ENCODE measurements at places on chromosomes 11 and 22.
A peak's percentile ranks its signal among the peaks of the same experiment; 100 is the strongest.

DNA sequence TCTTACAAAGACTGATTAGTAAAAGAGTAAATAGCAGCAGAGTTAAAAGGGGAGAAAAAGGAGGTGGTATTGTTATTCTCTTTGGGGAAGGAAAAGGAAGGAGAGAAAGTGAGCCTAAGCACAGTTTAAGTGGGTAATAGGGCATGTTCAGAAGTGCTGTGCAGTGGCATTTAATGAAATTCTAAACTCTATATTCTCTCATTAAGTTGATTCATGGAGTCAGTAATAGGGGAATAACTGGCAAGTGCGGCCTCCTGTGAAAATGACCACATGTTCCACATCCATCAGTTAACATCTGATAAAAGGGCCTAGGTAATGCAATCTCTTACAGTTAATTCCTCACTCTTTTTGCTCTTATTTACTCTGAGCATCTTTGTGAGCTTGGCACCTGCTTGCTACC is 516.7 kb downstream of the JRKL start:
- DNase-seq = no peak

GRCh38 chr22:43237280-43237679 is 50.3 kb upstream of the TTLL12 start:
- no peak for DNase-seq

DNA sequence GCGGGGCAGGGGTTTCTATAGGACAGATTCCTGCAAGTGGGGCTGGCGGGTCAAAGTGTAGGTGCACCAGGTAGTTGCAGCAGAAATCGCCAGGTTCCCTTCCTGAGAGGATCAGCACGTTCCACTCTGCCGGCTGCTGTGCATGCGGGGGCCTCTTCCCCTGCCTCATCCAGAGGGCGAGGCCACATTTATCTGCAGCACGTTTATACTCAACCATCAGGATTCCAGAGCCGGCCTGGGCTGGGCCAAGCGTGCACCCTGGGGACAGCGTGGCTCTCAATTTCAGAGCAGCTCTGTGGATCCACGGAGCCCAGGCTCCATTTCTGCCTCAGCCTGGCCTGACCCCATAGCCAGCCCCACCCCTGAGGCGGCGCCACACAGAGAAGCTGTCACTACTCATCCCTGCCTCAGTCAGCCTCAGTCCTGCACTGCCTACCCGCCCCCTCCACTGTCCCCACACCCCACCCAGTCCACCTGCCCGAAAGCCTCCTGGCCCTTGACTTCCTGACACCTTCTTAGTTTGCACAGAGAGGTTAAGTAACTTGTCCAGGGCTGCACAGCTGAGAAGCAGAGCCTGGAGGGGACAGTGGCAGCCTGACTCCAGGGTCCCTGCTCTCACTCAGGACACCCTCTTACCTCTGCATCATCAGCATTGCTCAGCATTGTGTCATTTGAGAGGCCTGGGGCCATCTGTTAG is 45.9 kb upstream of the RTL6 start:
- no peak for DNase-seq

- no peak for DNase-seq
Observed at GRCh38 chr11:62974848-62975522, 9.8 kb downstream of the SLC22A6 start.

GRCh38 chr11:123166071-123166559 is 28.9 kb downstream of the CLMP start:
- no peak for DNase-seq

GRCh38 chr11:67387069-67387468 is 4.7 kb upstream of the RAD9A start:
- no peak for DNase-seq

GRCh38 chr11:117979481-117980211 is 6.5 kb upstream of the IL10RA start:
- no peak for DNase-seq

DNA sequence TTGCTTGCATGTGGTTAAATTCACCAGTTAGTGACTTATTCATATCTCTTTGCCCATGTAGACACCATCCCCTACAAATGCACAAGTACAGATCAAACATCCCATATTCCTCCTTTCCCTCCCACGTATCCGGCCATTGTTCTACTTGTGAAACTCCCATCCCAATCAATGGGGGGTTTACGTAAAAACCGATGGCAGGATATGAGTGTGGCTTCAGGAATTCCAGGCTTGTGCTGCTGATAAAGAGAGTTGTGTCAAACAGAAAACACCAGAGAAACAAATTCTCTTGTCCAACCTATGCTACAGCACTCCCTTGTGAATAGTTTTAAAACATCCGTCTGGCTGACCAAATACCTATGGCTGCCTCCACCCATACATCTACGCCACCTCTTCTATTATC is 15.5 kb downstream of the FLI1 start:
- no peak for DNase-seq

DNA sequence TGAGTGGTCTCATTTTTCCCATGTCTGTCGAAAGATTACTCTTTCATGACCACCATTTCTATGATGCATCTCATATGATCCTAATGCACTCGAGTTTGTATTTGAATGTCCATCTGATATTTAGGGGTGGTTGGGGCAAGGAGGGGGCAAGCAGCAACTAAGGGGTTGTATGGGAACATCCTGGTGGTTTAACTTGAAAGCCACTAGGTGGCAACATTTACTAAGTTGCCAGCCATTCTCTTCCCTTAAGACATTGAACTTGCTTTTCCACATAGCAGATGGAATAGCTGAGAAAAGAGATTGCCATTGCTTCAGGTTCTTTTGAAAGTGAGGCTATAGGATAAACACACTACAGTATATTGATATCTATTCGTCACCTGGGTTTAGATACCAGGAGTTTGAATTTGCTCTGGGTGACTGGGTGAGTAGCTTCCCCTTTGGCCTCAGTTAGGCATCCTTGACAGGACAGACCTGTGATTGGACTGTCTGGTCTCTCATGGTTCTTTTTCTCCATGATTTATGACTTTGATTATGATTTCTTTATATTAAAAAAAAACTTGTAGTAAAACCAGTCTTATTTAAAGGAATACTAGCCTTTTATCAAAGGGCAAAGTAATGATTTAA is 32.4 kb downstream of the NF2 start:
- DNase-seq = no peak

DNA sequence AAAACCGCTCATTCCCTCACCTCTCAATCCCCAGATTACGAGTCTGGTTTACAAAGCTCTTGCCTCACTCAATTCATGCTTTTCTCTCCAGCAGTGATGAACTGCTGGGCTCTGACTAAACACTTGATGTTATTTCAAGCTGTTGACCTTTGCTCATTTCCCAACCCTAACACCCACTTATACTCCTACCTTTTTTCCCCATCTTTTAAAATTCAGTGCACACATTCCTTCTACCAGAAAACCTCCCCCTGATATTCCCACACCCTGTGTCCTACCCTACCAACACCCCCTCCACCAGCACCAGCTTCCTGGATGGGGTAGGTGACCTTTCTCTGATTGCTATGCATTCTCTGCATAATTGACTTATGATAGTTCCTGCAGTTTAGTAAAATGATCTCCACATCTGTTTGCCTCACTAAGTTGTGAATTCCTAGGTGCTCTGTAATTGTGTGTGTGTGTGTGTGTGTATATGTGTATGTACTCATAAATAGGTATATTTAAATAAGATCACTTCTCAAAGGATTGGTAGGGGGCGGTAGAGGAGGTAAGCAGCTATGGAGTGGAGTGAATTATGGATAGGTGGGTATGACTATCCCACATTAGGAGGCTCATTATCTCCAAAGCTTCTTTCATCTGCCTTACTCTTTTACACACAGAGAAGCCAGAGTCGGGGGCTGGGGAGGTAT is 842 bp downstream of the HEPACAM start:
- DNase-seq = no peak

GRCh38 chr22:21000207-21000986 is 1.5 kb downstream of the THAP7 start:
- no peak for DNase-seq

- DNase-seq = peak; percentile 74
Observed at GRCh38 chr11:14519917-14520746, at the start of gene PSMA1. TSS of gene PSMA1 (minus strand) at chr11:14520386. CDS start at chr11:14520299, 87 bp downstream.

GRCh38 chr22:48473202-48473601 is 1354.5 kb downstream of the BRD1 start:
- no peak for DNase-seq

- DNase-seq = no peak
Observed at GRCh38 chr11:111886844-111887243, 7.5 kb downstream of the CFAP68 start.

DNA sequence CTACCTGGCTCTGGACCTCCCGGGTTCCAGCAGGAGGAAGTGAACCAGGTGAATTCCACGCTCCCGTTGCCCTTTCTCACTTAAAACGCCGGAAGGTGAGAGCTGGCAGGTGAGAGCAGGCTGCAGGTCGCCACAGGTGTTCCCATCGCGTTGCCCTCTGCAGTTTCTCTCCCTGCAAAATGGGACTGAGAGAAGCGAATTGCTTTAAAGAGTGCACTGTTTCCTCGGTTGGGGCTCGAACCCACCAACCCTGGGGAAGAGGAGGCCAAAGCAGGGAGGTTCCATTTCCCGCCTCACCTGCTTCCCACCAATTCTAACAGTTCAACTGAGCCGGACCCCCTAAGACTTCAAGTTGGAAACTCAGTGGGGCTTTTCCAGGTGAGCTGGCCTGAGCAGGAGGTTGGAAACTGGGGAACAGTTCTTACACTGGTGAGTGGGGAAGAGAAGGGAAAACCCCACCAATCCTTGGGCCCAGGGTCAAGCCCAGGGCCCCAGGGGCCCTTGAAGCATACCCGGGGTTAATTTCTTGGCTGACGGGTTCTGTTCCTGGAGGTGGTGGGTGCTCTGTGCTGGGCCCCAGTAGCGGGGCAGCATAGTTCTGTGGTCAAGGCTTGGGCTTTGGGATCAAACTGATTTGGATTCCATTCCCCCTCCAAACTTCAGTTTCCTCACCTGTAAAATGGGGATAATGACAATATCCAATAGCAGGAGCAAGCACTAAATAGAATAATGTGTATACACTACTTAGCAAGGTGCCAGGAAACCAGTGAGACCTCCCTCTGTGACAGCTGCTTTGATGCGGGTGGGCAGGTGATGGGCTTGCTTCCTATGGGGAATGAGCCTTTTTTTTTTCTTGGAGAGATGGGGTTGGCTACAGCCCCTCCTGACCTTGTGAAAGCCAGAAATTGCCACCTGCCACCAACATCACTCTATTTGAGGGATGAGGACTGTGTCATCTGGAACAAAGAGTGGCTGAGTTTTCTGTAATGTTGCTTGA is 788 bp downstream of the CD82 start:
- no peak for DNase-seq

- no peak for DNase-seq
Observed at GRCh38 chr22:46612904-46613605, 7.1 kb upstream of the GRAMD4 start.

- no peak for DNase-seq
Observed at GRCh38 chr11:66966351-66966750, 8.2 kb upstream of the PC start.

GRCh38 chr11:38323961-38324761 is 1726.1 kb upstream of the RAG2 start:
- no peak for DNase-seq

- peak; percentile 16 for DNase-seq
Observed at GRCh38 chr11:47152953-47153950, 23.4 kb downstream of the ARFGAP2 start.

- DNase-seq = no peak
Observed at GRCh38 chr11:78292109-78292803, 103.5 kb downstream of the USP35 start.

- DNase-seq = no peak
Observed at GRCh38 chr22:43293259-43293654, 49.9 kb downstream of the SCUBE1 start.

DNA sequence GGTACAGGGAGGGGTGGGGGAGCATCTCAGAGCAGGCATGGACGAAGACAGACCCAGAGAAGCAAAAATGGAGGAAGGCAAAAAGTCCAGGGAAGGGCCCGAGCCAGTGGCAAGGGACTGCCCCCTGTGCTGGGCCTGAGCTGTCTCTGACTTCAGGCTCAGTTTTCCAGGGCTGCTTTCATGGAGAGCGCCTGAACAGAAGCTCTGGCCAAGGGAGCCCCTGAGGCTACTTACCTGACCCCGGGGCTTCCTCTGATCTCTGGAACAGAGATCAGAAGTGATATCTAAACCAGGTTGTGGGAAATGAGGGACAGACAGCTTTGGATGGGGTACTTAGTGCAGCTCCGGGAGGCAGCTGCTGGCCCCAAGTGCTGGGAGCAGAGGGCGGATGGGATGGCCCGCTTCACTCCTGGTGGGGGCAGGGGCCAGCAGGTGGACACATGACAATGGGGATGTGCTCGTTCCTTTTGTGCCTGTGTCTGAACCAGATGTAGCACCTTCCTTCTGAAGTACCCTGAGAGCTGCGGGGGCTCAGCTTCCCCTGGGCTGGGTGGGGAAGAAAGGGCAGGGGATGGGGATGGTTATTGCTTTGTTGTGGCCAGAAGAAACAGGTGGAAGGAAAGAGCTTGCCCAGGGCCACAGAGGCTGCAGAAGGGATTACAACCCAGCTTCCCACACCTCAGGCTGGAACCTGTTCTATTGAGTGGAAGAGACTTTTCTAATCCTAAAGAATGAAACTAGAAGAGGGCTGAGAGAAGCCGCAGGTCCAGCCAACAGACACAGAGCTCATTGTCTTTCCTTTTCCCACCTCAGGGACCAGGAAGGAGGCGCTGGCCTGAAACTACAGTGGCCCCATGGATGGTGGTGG is 5.7 kb downstream of the LRRC10B start:
- DNase-seq = no peak

DNA sequence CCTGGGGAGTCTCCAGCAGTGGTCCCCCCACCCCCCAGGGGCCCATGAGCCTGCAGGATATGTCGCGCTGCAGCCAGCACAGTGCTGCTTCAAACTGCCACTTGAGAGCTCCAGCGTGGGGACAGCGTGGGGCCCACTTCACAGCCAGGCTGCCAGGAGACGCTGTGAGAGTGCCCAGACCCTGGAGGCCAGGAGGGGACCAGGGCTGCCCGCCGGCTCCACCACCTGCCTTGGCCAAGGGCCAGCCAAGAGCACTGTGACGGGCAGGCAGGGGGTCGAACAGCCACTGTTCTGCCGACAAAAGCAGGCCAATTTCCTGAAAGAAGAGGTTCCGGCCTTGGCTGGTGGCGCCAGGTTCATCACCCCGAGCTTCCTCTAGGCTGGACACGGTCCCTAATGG is 60.2 kb downstream of the FLRT1 start:
- no peak for DNase-seq

DNA sequence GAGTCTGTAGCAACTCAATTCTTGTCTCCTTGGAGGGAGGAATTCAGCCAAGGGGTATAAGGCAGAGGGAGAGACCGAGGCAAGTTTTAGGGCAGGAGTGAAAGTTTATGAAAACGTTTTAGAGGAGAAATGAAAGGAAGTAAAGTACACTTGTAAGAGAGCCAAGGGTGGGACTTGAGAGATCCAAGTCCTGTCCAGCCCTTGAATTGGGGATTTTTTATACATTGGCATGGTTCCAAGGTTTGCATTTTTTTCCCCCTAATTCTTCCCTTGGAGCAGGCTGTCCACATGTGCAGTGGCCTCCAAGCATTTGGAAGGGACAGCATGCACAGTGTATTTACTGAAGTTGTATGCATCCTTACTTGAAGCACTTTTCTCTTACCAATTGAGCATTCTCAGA is 192.1 kb downstream of the LUZP2 start:
- no peak for DNase-seq

DNA sequence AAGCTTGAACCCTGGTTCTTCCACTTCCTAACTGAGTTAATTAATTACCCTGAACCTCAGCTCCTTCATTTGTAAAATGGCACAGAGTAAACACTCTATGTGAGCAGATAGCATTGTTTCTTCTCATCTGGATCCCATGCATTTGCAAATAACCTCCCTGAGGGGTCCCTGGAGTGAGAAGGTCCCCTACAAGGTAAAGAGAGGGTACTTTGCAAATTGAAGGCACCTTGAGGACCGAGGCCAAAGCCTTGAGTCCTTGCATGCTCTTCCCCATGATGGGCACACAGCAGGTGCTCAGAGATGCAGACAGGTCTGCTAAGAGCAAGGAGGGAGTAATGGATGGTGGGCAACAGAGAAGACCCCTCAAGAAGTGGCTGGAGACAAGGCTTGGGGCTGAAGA is 33.2 kb downstream of the OTOG start:
- DNase-seq = no peak

Measured in stimulated activated CD8-positive, alpha-beta memory T cell treated with anti-CD3 and anti-CD28 coated beads, Interleukin-15, amount 100 ng/mL, for 24 hours (primary cell).